CD8-positive, alpha-beta memory T cell (primary cell): ENCODE measurements at places on chromosomes 1 and 21. TPM values are rescaled to one million over a fixed set of nuclear protein-coding genes. Genes with fewer than 3 reads are reported as not detected.
A peak's percentile ranks its signal among the peaks of the same experiment; 100 is the strongest.

DNA sequence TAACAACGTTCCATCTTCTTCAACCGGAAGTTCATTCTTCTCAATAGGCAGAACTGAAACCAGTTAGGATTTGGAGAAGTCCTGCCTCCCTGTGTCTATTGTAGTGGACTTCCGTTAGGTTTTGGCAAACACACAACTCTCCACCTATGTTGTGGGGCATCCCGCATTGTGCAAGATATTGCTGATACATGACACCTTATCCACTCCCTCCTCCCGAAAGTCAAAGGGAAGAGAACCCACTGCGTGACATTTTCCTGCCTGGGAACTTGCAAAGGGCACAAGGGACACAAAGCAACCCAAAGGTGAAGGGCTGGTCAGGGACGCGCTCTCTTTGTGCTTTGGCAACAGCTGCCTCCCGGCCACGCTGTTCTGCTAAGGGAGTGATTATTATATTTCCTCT lies 164.8 kb downstream of the TPR start:
- DNase-seq: no peak

DNA sequence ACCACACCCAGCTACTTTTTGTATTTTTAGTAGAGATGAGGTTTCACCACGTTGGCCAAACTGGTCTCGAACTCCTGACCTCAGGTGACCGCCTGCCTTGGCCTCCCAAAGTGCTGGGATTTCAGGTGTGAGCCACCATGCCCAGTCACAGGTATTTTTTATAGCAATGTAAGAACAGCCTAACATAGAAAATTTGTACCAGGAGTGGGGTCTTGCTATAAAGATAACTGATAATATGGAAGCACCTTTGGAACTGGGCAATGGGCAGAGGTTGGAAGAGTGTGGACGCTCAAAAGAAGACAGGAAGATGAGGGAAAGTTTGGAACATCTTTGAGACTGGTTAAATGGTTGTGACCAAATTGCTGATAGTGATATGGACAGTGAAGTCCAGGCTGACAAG lies 99.2 kb downstream of the GDAP2 start:
- no peak for DNase-seq

DNA sequence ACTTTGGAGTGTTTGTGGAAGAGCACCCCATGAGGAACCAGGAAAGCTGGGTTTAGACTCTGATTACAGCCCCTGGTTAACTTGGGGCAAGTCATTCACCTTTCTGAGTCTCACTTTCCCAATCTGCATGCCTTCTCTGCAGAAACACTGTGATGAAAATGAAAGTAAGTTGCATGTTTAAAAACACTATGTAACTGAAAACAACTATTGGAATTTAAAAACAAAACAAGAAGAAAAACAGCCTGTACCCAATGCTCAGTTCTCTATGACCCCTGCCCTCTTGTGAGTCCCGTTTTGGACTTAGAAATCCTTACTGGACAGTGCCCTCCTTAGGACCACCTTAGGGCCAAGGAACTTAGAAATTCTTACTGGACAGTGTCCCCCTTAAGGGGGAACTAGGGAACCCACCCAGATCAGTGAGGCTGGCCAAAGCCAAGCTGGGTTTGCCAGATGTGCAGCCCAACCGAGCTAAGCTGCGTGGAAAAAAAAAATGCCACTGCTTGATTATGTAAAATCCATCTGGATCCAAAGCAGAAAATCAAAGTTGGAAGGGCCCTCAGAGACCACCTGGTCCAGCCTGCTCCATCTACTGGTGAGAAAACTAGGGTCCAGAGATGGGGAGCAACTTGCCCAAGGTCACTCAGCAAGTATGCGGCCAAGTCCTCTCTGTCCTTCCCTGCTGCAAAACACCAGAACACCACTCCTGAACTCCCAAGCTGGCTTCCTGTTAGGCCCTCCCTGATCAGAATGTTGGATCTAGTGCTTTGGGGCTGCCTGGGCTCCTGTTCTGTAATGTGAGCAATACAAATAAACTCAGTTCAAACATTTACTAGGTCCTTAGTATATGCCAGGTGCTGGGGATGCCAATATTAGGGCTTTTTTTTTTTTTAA lies 77.7 kb downstream of the MRPL37 start:
- DNase-seq: no peak

DNA sequence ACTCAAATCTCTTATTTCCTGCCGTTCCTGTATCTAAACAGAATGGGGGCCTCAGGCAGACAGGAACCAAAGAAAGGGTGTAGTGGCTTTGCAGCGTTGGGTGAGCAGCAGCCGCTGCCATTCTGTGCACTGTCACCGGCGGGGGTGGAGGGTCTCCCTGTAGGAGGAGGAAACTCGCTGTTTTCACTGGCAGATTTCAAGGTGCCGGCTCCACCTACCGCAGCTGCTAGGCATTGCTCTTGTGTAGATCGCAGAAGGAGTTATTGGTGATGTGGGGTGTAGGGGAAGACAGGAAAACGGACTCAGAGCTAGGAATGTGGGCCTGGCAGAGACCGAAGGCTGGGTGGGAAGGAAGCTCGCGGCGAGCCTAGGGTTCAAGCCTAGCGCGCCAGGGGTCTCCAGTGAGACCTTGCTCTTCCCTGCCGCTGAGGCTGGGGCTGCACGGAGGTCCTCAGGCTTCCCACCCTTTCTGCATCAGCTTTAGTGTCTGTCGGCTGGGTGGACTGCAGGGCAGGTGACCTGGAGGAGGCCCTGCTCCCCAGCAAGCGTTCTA lies 20.8 kb downstream of the ATP5PO start:
- peak; percentile 63 for DNase-seq

GRCh38 chr1:19206947-19207346 lies 3.1 kb downstream of the UBR4 start:
- no peak for DNase-seq

DNA sequence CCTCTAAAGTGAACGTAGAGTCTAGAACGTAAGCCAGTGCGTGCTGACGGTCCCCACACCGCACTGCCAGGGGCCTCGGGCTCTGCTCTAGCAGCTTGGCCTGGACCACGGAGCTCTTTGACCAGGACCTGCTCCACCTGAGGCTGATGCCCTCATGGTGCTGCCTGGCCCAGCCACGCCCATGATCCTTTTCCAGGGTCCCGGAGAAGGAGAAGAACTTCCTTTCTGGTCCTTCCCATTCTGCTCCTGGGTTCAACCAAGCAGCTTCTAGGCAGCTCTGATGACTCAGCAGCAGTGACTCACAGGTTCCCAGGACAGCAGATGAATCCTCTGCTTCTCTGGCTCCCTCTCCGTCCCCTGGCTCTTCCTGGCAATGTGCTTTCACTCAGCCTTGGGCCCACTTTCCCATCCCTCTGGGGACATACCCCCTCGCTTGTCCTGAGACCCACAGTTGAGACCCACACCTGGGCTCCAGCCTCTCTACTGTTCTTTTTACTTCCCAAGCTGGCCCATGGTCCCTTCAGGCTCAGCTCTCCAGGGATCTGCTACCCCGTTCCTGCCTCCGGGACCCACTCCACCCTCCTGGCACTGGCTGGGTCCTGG lies 246.3 kb upstream of the RAB4A start:
- DNase-seq: no peak

DNA sequence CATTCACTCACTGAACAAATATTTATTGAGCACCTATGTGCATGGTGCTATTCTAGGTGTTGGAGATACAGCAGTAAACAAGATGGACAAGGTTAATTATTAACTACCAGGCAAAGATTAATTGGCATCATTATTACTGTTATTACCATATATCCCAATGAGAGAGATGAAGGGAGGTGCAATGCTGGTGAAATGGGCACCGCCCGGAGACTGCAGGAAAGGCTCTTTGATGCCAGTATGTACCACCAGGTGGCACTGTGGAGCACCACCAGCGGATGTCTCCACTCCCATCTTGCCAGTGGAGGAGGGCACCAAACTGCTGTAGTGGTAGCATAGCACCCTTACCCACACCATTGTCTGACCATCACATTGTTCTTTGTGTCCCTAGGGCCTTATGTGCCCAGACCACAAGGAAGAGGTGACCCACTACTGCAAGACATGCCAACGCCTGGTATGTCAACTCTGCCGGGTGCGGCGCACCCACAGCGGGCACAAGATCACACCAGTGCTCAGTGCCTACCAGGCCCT lies 3.0 kb downstream of the TRIM46 start:
- peak; percentile 65 for DNase-seq

- DNase-seq: no peak
Observed at GRCh38 chr1:39656391-39656790, 15.5 kb downstream of the NT5C1A start.

- no peak for DNase-seq
Observed at GRCh38 chr1:42942444-42942843, 16.2 kb downstream of the SLC2A1 start.

GRCh38 chr1:212557739-212558692 lies 50.5 kb upstream of the ATF3 start:
- DNase-seq: no peak

DNA sequence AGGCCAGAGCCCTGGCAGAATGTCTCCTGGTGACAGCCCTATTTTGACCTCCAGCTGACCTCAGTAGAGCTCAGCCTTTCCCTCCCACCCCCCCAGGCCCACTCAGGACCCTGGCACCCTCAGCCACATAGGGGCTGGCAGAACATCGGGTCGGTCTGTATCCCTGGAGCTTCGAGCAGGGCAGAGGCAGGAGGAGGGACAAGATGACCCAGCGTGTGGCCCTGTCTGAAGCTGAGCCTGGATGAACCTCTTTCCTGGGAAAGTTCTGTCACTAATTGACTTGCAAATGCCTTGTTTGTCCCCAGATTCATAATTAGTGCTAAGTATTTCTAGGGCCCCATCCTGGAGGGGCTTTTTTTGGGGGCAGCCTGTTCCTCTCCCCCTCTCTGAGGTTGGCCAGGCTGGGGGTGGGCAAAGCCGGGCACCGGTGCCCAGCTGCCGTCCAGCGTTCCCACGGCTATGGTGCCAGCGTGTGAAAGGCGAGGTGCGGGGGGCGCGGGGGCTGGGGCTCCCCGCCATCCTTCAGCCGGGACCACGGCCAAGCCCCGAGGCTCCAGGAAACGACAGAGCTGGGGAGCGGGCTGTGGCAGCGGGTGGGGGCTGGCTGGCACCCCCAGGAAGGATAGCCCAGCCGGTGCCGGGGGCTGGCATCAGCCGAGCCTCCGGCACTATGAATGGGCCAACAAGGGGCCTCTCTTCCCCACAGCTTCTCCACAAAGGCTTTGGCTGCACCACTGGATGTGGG lies 31.4 kb downstream of the RHBG start:
- no peak for DNase-seq

GRCh38 chr1:111615870-111616715 lies 3.5 kb upstream of the RAP1A start:
- peak; percentile 34 for DNase-seq

DNA sequence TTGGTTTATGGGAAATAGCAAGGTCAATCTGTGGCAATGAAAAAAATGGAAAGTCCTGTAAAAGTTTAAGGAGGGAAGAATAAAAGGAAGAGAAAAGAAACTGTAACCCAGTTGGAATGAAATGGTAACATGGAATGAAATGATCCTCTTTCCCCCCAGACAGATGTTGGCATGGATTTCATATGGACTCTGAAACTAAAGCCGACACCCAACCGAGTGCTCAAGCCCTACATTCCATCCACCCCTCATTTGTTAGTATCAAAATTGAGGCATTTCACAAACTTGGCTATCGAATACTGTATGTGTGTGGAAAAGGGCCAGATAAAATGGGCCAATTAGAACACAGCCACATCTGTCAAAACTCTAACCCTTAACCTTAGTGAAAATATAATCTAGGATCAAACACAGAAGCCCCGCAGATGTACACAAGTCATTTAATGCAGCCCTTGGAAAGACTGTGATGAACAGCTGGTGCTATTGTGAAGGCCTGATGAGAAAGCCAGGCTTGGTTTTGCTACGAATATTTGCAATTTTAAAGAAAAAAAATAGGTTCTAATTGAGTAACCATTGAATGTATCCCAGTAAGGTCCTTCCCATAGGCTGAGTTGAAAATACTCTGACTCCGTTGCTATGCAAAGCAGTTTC lies 72.6 kb upstream of the RGL1 start:
- no peak for DNase-seq

DNA sequence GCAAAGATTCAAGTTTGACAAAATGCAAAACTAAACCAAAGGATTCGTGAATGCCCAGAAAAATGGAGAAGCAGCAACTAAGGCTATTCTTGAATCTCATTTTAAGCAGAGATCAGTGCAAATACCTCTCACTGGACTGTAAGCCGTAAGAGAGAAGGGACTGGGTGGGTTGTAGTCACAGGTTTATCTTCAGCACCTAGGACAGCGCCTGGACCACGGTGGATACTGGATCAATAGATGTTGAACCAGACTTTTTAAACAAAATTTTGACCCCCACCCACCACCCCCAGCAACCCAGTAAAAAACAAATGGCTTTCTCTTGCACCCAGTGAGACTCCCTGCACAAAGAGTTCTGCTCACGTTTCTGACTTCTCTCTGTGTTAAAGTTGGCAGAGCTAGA lies 347.1 kb downstream of the AJAP1 start:
- DNase-seq: no peak

- DNase-seq: no peak
Observed at GRCh38 chr1:15691434-15692032, 7.4 kb downstream of the PLEKHM2 start.

- DNase-seq: no peak
Observed at GRCh38 chr21:36550761-36551160, 70.8 kb upstream of the CLDN14 start.

- DNase-seq: no peak
Observed at GRCh38 chr1:14403961-14404645, 194.4 kb upstream of the KAZN start.

GRCh38 chr1:41735631-41736260 lies 183.0 kb downstream of the HIVEP3 start:
- no peak for DNase-seq

DNA sequence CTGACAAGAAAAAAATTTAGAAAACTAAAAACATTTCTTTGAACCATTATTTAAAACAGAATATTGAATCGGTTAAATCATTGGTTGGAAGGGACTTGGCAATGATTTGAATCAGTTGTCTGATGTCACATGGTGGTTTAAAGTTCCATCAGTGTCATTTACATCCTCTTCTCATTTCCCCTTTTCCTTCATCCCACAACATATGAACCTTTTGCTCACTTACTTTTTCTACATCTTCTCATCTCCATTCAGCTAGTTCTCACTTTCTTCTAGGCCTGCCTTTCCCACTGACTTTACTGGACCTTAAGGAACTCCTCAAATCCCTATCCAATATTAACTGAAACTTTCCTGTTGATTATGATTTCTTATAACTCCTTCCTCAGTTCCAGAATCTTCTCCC lies 58.5 kb downstream of the PHACTR4 start:
- no peak for DNase-seq

DNA sequence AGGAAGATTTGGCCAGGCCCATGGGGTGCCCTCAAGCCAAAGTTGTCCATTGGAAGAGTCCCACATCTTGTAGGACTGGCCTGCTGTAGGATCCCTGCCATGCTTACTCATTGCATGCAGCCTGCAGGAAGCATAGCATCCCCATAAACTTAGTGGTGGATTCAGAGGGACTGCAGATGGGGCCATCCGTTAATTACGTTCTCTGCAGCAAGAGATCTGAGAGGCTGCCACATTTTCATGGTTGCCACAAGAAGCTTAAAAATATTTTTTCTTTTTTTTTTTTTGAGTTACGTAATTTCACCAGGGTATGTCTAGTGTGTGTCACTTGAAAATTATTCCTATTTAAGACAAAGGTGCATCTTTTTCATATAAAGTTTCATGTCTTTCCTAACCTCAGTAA lies 329.7 kb upstream of the USP24 start:
- DNase-seq: no peak

Gene MXRA8
- total RNA-seq: 0.29 TPM

Gene CRYAA
- total RNA-seq: not detected

Gene DCST2
- 0.09 TPM for total RNA-seq

Gene CYP4Z1
- not detected for total RNA-seq

Gene CRP
- not detected for total RNA-seq

Gene CGN
- 1.1 TPM for total RNA-seq

Gene HDGF
- 297 TPM for total RNA-seq

Gene MARK1
- 0.09 TPM for total RNA-seq
